ENCODE measurements at places on chromosomes 12 and 14.

- no peak for DNase-seq
These were observed 226.2 kb downstream of the TRHDE start for GRCh38 chr12:72498354-72498753.

- DNase-seq = no peak
These were observed 48.1 kb downstream of the KCNA1 start for GRCh38 chr12:4957761-4958160.

DNA sequence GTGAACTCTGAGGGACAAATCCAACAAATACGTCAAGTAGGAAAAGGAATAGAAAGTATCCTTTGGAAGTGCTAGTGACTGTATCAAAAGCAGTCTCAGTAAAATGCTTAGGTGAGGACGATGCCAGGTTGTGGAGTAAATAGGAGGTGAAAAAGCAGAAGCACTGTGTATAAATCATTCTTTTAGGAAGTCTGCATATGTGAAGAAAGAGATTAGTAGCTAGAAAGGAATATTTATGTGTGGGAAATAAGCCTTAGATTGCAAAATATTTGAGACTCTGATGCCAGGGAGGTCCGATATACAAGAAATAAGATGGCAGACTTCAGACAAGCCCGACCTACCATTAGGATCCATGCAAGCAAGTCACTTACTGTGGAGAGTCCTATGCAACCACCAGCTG is 7.9 kb downstream of the CEP128 start:
- no peak for DNase-seq

- no peak for DNase-seq
These were observed 77.2 kb upstream of the EGLN3 start for GRCh38 chr14:34027990-34028495.

GRCh38 chr14:31877255-31877798 is 199.8 kb upstream of the ARHGAP5 start:
- no peak for DNase-seq

DNA sequence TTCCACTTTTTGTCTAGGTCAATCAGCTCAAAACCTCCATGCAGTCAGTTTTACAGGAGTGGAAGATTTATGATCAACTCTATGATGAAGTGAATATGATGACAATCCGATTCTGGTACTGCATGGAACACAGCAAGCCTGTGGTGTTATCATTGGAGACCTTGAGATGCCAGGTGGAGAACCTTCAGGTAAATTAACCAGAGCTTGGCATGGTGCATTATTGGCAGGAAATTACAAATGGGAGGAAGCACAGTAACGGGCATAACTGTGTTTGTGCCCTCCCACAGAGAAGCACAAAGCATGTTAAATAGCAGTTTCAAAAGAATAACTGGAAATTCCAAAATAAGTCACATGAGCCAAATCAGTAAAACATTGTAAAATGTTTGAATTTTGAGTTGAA is 135.6 kb downstream of the ESR2 start:
- DNase-seq = no peak

DNA sequence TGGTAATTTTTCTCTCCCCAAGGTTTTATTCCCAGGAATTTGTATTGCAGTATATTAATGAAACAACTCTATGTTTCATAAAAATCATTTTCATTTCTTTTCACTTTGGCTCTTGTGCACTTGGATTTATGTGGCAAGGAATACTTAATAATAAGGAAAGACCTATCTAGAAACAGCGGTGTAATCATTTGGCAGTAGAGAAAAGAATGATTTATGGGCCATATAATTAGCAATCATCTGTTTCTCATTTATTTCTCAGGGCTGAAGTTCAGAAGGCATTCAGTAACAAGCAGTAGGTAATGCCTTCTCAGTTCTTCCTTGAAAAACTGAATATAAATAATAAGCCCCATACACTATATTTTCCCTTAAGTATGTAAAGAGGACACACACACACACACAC is 172.6 kb downstream of the ANO4 start:
- DNase-seq = no peak

DNA sequence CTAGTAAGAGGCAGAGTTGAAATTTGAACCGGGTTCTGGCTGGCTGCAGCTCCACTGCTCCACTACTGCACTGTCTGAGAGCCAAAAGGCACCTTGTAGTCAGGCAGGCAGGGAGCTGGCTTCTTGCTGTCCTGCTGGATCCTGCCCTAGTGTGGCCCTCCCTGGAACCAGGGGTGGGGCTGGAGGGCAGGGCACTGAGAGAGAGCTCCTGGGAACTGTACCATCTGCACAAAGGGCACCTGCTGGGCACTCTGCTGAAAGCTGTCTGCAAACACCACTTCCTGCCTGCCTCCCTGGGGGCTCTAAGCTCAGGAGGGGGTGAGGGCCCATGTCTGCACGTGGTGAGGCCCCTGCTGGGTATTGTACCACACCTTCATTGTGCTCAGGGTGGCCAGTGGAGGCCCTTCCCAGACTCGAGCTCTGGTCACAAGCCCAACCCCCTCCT is 19.0 kb upstream of the TCL1B start:
- no peak for DNase-seq

- DNase-seq = no peak
These were observed 22.0 kb downstream of the SLC25A29 start for GRCh38 chr14:100283984-100284881.

- no peak for DNase-seq
These were observed 57.4 kb downstream of the ATP2B1 start for GRCh38 chr12:89651192-89651591.

Measured in activated CD4-positive, alpha-beta T cell treated with anti-CD3 and anti-CD28 coated beads, Interleukin-2, amount 50 U/mL, for 4 hours (primary cell).